ENCODE measurements at places on chromosomes 2 and 18. TPM values are rescaled to one million over a fixed set of nuclear protein-coding genes. Genes with fewer than 3 reads are reported as not detected.

GRCh38 chr2:233402346-233402745, 48.1 kb downstream of the DGKD start:
- DNase-seq, result no peak

GRCh38 chr2:46836295-46837111, 79.1 kb downstream of the MCFD2 start:
- DNase-seq, result no peak

- DNase-seq, result no peak
Measured at GRCh38 chr2:216731465-216731864, 36.1 kb upstream of the IGFBP5 start.

DNA sequence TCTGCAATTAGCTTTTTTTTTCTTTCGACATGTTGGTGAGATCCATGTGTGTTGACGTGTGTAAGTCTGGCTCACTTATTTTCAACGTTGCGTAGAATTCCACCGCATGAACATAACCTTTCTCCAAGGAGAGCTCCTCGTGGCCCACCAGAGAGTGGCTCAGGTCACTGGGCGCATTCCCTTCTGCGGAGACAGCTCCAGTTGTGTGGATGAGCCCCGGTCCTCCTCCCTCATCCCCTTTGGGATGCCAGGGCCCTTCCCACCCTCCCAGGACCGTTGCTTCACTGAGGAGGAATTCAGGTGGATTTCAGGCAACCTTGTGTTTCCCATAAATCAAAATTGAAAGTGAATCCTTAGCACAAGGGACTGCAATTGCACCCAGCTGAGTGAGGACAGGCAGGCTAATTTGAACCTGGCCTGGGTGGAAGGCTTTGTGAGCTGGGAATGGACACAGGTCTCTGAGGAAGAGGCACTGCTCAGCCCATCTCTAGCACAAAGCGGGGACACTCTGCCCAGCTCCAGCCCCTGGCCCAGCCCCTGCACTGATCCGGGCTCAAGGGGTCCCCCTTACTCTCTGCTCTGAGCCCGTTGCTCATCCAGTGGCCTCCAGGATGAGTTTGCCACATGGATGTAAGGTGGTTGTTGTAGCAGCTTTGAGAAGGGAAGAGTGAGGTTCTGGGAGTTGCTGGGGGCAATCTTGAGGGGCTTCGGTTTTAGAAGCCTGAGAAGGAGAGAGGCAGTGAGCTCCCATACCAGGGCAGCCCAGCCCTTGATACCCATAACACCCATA, 57.8 kb upstream of the HAAO start:
- DNase-seq, result no peak

- peak; percentile 47 for DNase-seq
Measured at GRCh38 chr2:224584785-224585210, 365 bp downstream of the CUL3 start.

- no peak for DNase-seq
Measured at GRCh38 chr2:121501554-121501953, 29.1 kb upstream of the RNU4ATAC start.

- DNase-seq, result no peak
Measured at GRCh38 chr2:213104903-213105202, 46.6 kb downstream of the IKZF2 start.

Gene CD8B2
- polyA plus RNA-seq, result 0.24 TPM

Gene NBEAL1
- 13.2 TPM for polyA plus RNA-seq

Gene RBMS1
- polyA plus RNA-seq, result 115 TPM

Gene CHST9
- polyA plus RNA-seq, result 2.2 TPM

Gene VAMP5
- polyA plus RNA-seq, result 42.6 TPM

Gene DPYSL5
- polyA plus RNA-seq, result 0.27 TPM
